GM12891 (cell line): ENCODE measurements at places on chromosomes 3 and 15.

DNA sequence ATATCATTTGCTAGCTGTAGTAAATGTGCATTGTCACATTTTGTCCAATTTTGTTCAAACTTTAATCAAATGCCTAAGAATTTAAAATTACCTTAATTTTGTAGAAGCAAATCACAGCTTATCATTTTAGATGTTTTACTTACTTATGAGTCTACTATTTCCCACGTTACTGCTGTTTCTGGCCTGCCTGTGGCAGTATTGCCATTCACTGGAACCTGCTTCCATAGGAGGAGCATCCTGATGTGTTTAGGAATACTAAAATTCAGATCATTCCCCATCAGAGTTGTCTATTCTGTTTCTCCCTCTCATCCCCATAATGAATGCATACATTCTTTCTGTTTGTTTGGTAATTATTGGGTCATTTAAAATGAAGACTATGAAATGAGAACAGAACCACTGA is 119.5 kb upstream of the SNRPN start:
- no peak for DNase-seq

GRCh38 chr15:70442616-70443321 is 320.6 kb downstream of the UACA start:
- no peak for DNase-seq

DNA sequence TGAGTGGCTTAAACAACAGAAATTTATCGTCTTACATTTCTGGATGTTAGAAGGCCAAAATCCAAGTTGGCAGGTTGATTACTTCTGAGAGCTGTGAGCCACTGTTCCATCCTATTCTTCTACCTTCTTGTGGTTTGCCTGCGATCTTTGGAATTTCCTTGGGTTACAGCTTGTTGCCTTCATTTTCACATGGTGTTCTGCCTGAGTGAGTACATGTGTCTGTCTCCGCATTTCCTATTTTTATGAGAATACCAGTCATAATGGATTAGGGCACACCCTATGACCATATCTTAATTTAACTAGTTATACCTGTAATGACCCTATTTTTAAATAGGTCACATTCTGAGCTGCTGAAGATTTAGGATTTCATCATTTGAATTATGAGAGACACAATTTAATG is 294.3 kb downstream of the CNTN4 start:
- no peak for DNase-seq

- no peak for DNase-seq
Observed at GRCh38 chr3:194381460-194381875, 11.9 kb upstream of the LRRC15 start.

DNA sequence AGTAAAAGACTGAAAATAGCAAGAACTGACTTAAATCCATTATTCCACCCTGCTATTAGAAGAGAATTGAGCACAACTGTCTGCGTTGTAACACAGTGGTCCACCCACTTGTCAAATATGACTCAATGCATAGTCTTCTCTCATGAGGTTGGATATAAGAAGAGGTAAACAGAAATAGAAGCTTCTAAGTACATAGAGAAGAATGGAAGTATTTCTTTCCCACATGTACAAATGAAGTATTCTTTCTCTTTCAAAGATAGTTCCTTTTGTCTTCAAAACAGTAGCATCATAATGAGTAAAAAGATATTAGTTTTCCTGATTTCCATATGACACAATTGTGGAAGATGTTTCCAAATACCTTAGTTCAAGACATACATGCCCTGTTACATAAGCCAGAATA is 348.6 kb upstream of the CCDC54 start:
- DNase-seq, result no peak

DNA sequence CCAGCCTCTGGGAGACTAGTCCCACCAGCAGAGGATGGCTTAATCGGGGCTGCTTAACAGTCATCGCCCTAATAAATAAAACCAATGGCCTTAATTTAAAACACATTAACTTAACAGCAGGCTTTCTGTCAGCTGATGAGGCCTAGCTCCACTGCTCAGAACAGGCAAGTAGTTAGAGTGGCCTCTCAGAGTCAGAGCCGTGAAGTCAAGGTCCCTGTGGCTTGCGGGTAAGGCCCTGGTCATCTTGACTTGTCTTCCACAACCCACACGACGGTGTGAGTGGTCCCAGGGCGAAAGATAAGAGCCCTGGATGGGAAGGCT is 11.8 kb downstream of the XXYLT1 start:
- DNase-seq, result no peak

DNA sequence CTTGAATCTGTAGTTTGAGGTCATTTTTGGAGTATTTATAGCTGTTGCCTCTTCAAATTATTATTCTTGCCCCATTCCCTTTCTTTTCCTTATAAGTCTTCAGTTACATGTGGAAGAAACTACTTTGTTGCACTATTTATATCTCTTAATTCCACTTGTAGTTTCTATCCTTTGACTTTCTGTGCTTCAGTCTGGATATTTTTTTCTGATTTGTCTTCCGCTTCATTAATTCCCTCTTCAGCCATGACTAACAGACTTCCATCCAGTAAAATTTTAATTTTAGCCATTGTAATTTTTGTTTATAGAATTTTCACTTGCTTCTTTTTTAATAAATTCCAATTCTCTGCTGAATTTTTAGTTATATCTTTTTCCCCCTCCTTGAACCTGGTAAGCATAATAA is 15.7 kb upstream of the VEPH1 start:
- DNase-seq, result no peak
